Right lung (tissue), 10 donors: ENCODE measurements at places on chromosomes 2 and 18. TPM values are rescaled to one million over a fixed set of nuclear protein-coding genes. Genes with fewer than 3 reads are reported as not detected.

Gene NEUROD1
- polyA plus RNA-seq = 1.2 TPM

Gene GREB1
- polyA plus RNA-seq = 10.0 TPM

Gene GNLY
- 1.7 TPM for polyA plus RNA-seq

Gene RTKN
- polyA plus RNA-seq = 54.6 TPM

Gene CDH19
- 0.15 TPM for polyA plus RNA-seq

Gene CFAP65
- polyA plus RNA-seq = 3.9 TPM

Gene PRPF40A
- polyA plus RNA-seq = 138 TPM

Gene DHRS9
- 0.28 TPM for polyA plus RNA-seq

Gene KCNIP3
- polyA plus RNA-seq = 7.4 TPM

Gene LYG2
- 0.54 TPM for polyA plus RNA-seq

Gene NEU2
- not detected for polyA plus RNA-seq

Gene ANKRD29
- 47.9 TPM for polyA plus RNA-seq

Gene PLA2R1
- 6.8 TPM for polyA plus RNA-seq

Gene IL18R1
- polyA plus RNA-seq = 3.0 TPM

Gene REEP1
- 20.4 TPM for polyA plus RNA-seq

Gene TSHZ1
- polyA plus RNA-seq = 30.3 TPM

Gene LRRC30
- polyA plus RNA-seq = not detected

Gene ARHGEF33
- 4.6 TPM for polyA plus RNA-seq

Gene MOGAT1
- not detected for polyA plus RNA-seq

Gene IL37
- polyA plus RNA-seq = 0.65 TPM

Gene SFT2D3
- not detected for polyA plus RNA-seq

Gene OSBPL1A
- polyA plus RNA-seq = 62.6 TPM

Gene DOK6
- polyA plus RNA-seq = 7.6 TPM

Gene RESP18
- polyA plus RNA-seq = not detected

Gene ILKAP
- 42.7 TPM for polyA plus RNA-seq

Gene KCNS3
- polyA plus RNA-seq = 31.7 TPM

Gene OTOS
- not detected for polyA plus RNA-seq

Gene SNTG2
- 0.44 TPM for polyA plus RNA-seq

Gene UBXN4
- 106 TPM for polyA plus RNA-seq

Gene HJURP
- polyA plus RNA-seq = 17.2 TPM

Gene CYP27A1
- polyA plus RNA-seq = 30.3 TPM

Gene FOXD4L1
- 0.21 TPM for polyA plus RNA-seq

Gene CNDP1
- polyA plus RNA-seq = 0.48 TPM

Gene EHD3
- 10.3 TPM for polyA plus RNA-seq

Gene CHRNG
- 0.08 TPM for polyA plus RNA-seq

Gene KIF5C
- 20.1 TPM for polyA plus RNA-seq

Gene ITGB6
- polyA plus RNA-seq = 9.3 TPM

Gene RFX8
- polyA plus RNA-seq = 0.92 TPM

Gene PRKAG3
- polyA plus RNA-seq = not detected

Gene NEURL3
- 0.23 TPM for polyA plus RNA-seq

Gene GAL3ST2
- 0.33 TPM for polyA plus RNA-seq

Gene UGT1A4
- polyA plus RNA-seq = not detected

Gene CXCR1
- polyA plus RNA-seq = not detected

Gene COL6A3
- 586 TPM for polyA plus RNA-seq

Gene TMEM169
- 1.1 TPM for polyA plus RNA-seq

Gene PKDCC
- polyA plus RNA-seq = 105 TPM

Gene CHRNA1
- polyA plus RNA-seq = 0.46 TPM

Gene RAX
- polyA plus RNA-seq = not detected

Gene RGPD4
- 0.09 TPM for polyA plus RNA-seq

Gene MREG
- 17.7 TPM for polyA plus RNA-seq

Gene ABHD1
- polyA plus RNA-seq = 0.61 TPM

Gene PECR
- polyA plus RNA-seq = 12.2 TPM

Gene CGREF1
- 0.28 TPM for polyA plus RNA-seq

Gene MTIF2
- 35.5 TPM for polyA plus RNA-seq

Gene NT5C1B
- 1.3 TPM for polyA plus RNA-seq

Gene LCT
- 0.12 TPM for polyA plus RNA-seq

Gene GALNT5
- 8.2 TPM for polyA plus RNA-seq
